Stimulated activated CD8-positive, alpha-beta memory T cell treated with anti-CD3 and anti-CD28 coated beads, Interleukin-12 subunit alpha, Interleukin-12 subunit beta, amount 100 ng/mL, for 4 hours (primary cell): ENCODE measurements at places on chromosomes 5 and 9.

DNA sequence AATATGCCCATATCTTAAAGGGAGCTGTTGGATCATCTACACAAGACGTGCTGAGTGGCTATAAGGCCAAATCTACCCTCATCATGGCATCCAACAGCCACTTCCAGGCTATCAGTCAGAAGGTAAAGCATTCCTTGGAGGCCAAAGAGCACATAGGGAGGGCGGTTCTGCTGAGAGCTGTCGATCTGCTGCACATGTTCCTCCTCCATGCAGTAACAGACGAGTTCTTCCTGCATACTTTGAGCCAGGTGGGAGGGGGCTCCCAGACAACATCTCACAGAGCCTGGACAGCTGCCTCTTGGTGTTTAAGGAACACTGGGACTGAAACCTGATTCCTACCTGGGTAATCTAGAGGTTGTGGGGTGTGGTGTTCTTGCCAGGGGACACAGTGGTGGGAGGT is 93.3 kb upstream of the RAI14 start:
- no peak for DNase-seq

DNA sequence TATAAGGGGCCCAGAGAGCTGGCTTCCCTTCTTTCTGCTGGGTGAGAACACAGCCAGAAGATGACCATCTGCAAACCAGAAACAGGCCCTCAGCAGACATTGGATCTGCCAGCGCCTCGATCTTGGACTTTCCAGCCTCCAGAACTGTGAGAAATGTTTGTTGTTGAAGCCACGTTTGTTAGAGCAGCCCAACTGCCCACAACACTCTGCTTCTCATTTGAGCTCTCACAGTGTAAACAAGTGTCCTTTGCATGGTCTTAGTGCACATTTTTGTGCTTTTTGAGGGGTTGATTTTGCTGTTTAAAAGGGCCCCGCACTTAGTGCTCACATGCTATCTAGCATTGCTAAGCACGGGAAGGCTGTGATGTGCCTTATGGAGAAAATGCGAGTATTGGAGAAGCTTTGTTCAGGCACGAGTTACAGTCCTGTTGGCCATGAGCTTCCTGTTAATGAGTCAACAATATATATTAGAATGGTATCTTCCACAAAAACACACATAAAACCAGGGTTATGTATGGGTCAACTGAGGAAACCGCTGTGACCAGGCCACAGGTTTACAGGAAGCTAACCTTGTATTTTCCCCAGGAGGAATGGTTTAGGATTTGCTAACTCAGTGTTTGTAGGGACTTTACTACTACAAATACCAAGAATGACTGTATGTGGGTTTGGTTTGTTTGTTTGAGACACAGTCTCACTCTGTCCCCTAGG is 11.9 kb downstream of the CMBL start:
- DNase-seq: no peak

- no peak for DNase-seq
Measured at GRCh38 chr5:168790002-168790635, 211.0 kb upstream of the PANK3 start.

GRCh38 chr5:8508231-8508630 is 639.3 kb downstream of the MTRR start:
- DNase-seq: no peak

DNA sequence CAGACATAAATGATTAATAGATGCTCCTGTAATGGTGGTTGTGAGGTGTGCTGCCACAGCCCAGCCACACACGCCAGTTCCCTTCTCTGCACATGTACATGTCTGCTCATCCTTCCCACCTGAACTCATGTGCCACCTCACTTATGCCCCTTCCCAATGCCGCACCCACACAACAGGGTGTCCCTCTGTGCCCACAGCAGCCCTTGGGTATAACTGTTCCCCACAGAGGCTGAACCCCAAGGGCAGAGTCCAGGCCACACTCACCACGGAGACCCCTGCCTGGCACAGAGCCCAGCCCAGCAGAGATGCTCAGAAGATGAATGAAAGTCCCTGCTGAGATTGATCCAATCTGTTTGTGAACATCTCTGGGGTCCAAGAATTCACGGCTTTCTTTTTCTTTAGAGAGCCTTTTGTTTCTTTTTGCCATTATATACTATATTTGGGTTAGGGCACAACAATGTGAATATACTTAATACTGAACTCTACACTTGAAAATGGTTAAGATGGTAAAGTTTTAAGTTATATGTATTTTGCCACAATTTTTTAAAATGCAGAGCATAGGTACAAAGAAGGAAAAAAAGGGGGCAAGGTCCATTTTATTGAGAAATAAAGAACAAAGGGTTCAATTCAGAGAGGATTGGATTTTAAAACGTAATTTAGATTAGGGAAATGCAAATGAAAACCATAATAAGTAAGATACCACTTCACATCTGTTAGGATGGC is 29.6 kb downstream of the IRF1 start:
- DNase-seq: no peak

DNA sequence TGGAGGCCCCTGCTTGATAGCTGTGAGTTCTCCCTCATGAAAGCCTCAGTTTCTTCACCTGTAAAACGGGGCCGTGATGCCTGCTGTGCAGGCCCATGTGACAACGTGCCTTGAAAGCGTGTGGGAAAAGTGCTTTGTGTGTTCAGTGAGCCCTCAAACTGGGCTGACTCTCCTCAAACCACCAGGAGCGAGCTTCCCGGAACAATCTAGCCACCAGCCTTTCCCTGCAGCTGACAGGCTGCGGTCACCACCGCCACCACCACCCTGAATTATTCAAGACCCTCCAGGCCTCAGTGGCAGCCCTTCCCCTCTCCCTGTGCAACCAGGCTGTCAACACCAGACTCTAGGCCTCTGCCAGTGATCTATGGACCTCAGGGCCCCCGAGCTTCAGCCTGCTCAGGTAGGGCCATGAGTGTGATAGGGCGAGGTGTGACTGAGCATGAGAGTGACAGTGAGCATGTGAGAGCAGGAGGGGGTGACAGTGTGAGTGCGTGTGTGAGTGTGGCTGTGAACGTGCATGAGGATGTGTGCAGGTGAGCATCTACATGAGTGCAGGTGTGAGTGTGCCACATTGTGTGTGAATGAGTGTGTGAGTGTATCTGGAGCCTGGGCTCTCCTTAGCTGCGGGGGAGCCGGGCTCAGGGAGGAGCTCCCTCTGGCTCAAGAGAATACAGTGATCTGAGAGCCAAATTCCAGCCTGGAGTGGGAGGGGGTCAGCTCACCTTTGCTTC is 53.3 kb upstream of the PSD2 start:
- no peak for DNase-seq

- no peak for DNase-seq
Measured at GRCh38 chr5:149809931-149810691, 80.0 kb downstream of the PPARGC1B start.
